ENCODE measurements at places on chromosomes 12 and 14. TPM values are rescaled to one million over a fixed set of nuclear protein-coding genes. Genes with fewer than 3 reads are reported as not detected.

- H3K36me3 ChIP-seq = no peaks in the 10 kb centered on the region
- no peaks in the 10 kb centered on the region for H3K4me1 ChIP-seq
- H3K27ac ChIP-seq = no peak overlapping the region
- no peak overlapping the region for H3K4me3 ChIP-seq
- no peak for DNase-seq
These were observed 337.2 kb downstream of the NPAS3 start for GRCh38 chr14:33275879-33276278.

GRCh38 chr14:71116568-71117122, 209.4 kb downstream of the PCNX1 start:
- H3K36me3 ChIP-seq = no peaks in the 10 kb centered on the region
- DNase-seq = no peak
- no peak overlapping the region for H3K27ac ChIP-seq
- no peaks in the 10 kb centered on the region for H3K27me3 ChIP-seq

DNA sequence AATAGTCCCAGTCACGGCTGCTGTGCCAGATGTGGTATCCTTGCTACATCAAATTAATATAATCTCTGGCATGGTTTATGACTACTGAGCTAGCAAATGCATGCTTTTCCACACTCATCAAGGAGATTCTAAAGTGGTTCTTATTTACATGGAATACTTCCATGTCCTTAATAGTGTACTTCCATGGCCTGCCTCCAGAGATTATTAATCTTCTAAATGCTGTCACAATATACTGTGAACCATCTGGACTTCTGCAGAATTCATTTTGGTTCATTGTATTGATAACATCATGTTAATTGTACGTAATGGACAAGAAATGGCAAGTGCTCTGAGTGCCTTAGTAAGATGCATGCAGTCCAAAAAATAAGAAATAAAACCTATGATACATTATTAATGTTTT, 230.8 kb downstream of the NUAK1 start:
- no peak for DNase-seq
- no peaks in the 10 kb centered on the region for H3K36me3 ChIP-seq

DNA sequence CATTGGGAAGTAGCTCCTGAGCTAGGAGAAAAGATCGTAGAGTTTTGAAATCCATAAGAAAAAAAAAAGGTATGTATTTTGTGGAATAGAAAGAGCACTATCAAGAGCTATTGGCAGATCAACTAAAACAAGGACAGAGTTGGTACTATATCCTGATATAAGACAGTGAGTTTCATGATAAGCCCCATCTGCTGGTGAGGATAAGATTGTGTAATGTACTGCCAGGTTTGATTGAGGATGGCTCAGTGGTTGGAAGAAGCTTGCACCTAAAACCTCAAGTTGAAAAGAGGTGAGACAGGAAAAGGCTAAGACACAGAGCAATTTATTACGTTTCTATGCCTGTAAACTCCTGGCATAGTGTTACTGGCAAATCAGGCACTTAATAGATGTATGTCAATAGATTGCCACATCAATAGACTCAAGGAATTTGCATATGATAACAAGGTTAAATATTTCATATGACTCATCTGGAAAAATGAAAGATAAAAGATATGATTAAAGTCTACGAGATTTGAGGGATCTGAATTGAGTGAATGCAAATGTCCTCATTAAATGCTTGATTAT, 525.6 kb downstream of the FLRT2 start:
- no peak overlapping the region for H3K4me3 ChIP-seq
- H3K27me3 ChIP-seq = no peaks in the 10 kb centered on the region
- no peaks in the 10 kb centered on the region for H3K4me1 ChIP-seq
- no peaks in the 10 kb centered on the region for H3K36me3 ChIP-seq

Gene DDX11
- total RNA-seq = 40.2 TPM
